ENCODE measurements at places on chromosomes 3 and 15.

DNA sequence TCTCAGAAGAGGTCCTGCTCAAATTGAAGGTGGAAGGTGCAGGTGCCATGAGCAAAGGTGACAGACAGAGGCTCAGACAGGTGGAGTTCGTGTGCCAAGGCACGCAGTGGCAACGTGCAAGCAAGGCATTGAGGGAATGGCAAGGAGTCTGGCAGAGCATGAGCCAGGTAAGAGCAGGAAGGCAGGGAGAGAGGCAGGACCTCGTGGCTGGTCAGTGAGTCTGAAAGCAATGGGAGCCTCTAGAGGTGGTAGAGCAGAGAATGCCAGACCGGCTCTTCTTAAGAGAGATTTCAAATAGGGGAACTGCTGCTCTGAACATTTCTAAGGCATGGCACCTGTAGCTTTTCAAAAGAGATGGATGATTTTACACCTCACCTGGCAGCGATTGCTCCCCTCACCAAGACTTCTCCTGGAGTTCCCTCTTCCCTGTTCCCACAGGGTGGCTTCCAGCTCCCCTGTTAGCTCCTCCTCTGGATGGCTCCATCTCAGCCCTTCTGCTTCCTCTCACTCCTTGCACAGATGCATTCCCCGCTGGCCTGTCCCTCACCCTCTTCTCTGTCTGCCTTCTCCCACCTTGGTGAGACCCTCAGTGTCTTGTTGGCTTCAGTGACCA is 2.7 kb downstream of the MYO5C start:
- no peak for DNase-seq

GRCh38 chr3:139532976-139533375 is 6.6 kb downstream of the RBP1 start:
- DNase-seq, result no peak

GRCh38 chr3:59289831-59290230 is 240.0 kb upstream of the CFAP20DC start:
- no peak for DNase-seq

GRCh38 chr3:151787626-151788025 is 26.3 kb upstream of the AADAC start:
- no peak for DNase-seq

GRCh38 chr3:134885877-134886621 is 91.0 kb downstream of the EPHB1 start:
- no peak for DNase-seq

- DNase-seq, result no peak
These were observed 160.1 kb upstream of the ATP10A start for GRCh38 chr15:26023231-26023630.

DNA sequence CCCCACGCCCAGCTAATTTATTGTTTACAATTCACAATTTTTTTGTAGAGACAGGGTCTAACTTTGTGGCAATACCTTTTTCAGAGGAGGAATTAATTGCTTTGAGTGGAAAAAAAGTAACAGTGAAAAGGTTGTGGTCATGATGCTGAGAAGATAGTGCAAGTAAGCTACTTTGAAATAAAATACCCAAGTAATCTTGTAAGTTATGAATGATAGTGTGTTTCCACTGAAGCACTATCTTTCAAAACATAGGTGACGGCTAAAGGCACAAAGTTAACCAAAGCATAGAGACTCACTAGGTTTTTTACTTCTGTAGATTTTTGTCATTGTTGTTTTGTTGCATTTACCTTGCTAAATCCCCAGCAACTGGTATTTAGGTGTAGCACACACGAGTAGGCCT is 101.2 kb upstream of the C15orf61 start:
- no peak for DNase-seq

DNA sequence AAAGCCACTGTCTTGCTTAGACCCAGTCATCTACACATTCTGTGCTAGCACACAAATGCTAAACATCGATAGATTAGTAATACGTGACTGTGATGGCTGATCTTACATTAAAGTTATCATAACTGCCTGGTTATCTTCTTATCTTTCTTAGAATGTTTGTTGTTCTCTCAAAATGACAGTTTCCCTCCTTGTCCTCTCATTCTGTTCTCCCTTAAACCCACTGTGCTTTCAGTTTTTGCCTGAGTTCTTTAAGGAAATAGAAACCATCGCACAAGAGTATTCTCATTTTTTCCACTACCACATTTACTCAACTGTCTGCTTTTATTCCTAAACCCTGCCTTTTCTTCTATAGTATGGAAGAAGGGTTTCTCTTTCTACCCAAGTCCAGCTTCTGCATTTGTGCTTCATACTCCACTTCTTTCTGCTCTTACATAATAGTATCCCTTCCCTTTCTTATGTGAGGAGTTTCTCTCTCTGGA is 17.1 kb downstream of the STX19 start:
- no peak for DNase-seq

DNA sequence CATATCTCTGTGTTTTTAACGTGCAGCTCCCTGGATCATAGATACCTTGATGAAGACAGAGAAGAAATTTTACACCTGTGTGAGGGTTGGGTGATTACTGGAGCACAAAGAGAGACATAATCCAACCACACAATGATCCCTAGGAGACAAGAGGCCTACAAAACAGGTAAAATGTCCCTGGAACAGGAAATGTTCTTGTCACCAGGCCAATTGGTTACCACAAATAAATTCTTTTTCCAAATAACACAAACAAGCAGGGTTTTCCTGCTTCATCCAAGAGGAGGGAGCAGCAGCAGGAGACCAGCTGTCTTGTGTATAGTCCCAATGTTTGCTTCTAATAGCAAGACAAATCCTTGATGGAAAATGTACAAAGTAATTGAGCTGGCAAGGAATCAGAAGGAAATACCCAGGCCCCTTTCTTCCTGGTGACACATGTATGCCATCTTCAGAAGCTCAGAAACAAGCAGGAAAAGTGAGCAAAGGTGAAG is 1.4 kb downstream of the MGLL start:
- DNase-seq, result peak; percentile 98

GRCh38 chr15:60901647-60902046 is 327.5 kb downstream of the RORA start:
- no peak for DNase-seq

DNA sequence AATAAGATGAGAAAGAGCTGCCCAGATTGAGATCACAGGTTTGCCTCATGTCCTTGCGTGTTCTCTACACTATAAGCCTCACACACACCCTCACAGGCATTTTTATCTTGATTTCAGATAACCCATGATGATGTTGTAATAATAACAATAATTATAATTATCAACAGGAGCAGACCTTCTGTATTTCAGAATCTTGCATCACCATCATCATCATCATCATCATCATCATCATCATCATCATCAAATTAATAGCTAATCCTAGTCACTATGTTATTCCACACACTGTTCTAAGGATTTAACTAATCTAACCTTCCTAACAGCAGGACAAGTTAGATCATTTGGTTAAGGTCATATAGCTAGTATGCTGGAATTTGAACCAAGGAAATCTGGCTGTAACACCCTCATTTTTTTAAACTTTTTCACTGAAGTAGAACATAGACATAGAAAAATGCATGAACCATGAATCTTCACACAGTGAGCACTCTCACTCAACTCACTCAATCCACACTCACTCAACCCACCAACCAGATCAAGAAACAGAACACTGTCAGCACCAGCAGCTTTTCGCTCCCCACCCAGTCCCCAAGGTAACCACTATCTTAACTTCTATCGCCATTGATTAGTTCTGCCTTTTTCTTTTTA is 1.8 kb upstream of the SH2D7 start:
- DNase-seq, result no peak

DNA sequence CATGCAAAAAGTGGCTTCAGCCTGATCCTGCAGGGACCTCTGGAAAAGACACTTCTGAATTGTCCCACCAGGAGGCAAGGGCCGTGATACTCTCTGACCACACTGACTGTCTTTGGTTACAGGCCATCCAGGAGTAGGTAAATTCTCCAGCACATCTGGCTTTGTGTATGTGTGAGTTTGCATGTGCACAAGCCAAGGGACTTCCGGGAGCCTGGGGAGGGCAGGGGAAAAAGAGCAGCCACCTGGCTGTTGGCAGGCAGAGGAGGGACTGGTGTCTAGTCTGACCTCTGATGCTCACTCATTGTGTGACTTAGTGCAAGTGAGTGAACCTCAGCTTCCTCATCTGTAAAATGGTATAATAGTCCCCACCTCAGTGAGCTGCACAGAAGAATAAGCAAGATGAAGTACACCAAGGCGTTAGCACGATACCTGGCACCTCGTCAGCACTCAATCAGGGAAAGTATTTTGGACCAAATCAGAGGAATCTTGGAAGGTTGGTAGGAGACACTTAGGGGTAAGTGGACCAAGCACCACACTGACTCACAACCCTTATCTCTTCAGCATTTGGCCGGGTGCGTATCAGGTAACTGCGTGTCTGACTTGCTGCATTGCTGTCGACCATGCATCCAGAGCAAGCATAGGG is 19.1 kb downstream of the KLHL6 start:
- no peak for DNase-seq

- DNase-seq, result no peak
These were observed 28.7 kb upstream of the TMEM45A start for GRCh38 chr3:100463646-100464155.

- DNase-seq, result no peak
These were observed 11.4 kb downstream of the RSRC1 start for GRCh38 chr3:158121295-158121694.

- DNase-seq, result no peak
These were observed 198.5 kb upstream of the RARB start for GRCh38 chr3:25229586-25229985.

- no peak for DNase-seq
These were observed 17.5 kb downstream of the HDC start for GRCh38 chr15:50247819-50248655.

- no peak for DNase-seq
These were observed 106.2 kb upstream of the PRR20G start for GRCh38 chr3:127394031-127394430.

GRCh38 chr3:51588724-51589123 is 50.2 kb downstream of the RAD54L2 start:
- DNase-seq, result no peak

- peak; percentile 70 for DNase-seq
These were observed 24.3 kb downstream of the NXPE3 start for GRCh38 chr3:101803173-101803782.

DNA sequence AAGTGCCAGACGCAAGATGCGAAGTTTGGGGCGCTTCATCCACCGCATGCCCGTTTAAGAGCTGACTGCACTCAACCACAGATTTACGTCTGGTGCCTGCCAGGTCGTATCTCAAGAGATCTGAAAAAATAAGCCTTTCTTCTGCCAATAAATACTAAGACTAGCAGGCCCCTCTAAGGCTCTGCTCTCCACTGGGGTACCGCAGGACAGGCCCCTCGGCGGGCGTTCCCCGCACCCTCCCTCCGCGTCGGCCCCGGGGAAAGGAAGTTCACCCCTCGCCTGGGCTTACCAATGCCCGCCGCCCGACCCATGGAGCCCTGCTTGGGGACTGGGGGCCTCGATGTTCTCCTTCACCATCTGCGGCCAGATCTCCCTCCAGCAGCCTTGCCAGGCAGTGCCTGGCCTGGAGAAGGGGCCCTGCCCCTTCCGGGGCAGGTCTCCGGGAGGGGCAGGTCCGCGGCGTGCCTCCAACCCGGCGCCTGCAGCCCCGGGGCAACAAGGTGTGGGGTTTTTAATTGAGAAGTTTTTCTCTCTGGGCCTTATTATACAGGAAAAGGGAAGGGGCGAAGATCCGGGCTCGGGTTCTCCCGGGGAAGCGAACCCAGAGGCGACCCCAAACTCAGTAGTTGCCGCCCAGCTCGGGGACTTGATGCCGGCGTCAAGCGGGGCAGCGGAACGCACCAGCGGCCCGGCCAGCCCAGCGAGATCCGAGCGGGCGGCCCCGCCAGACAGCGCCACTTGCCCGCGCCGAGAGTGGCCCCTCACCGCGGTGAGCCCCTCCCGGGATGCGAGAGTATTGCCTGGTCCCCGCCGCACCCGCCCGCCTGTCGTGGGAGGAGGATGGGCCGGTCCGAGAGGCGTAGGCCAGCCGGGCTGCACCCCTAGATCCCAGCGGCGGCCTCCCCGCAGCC is 735 bp downstream of the GOLGA8B start:
- no peak for DNase-seq

- DNase-seq, result no peak
These were observed 155.6 kb upstream of the NR2E3 start for GRCh38 chr15:71654720-71655174.

DNA sequence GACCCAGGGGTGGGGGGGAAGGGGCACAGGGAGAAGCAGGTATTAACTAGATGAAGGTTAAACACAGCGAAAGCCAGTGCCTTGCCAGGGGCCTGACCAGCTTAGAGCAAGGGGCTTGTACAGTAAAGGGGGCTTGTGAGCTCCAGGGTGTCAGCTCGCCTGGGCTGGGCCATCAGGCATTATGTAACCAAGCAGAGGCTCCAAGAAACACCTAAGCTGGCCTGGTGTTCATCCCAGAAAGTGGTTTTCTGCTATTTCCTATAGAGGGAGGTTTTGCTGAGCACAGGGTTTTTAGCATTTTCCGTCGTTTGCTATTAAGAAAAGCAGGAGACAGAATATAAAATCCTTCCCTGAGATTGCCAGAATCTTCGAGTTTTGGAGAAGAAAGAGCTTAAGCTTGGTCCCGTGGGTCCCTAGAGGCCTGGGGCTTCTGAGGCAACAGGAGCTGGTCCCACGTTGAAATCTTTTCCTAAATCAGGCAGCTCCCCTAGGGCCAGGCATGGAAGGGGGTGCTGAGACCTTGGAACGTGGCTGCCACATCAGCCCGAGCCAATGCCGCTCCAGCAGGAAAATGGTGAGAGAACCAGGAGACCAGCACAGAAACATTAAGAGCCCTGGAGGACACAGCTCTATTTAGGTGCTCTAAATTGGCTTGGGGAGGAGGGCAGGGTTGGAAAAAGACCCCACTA is 71.4 kb downstream of the ISG20 start:
- no peak for DNase-seq

DNA sequence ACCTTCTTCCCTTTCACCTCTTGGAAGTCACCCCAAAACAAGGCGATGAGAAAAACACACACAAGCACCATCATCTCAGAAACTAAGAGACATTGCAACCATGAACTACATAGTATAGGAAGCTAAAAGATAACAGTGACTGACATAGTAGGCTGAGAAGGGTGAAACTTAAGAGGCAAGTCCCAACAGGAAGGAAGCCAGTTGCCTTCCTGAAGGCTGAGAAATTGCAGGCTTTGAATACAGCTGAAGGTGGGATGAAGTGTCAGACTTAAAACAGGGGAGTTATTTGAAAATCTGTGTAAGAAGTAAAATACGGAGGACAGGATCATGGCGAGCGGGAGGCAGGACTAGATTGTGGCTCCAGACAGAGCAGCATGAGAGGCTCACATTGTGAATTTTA is 27.8 kb downstream of the SLC27A2 start:
- DNase-seq, result no peak

GRCh38 chr3:49788056-49788455 is 1.7 kb upstream of the IP6K1 start:
- no peak for DNase-seq

GRCh38 chr3:57152151-57153143 is 12.7 kb downstream of the IL17RD start:
- DNase-seq, result no peak

- DNase-seq, result no peak
These were observed 13.3 kb upstream of the ZCWPW2 start for GRCh38 chr3:28335246-28335645.

- DNase-seq, result no peak
These were observed 467.9 kb downstream of the SOX2 start for GRCh38 chr3:182179631-182180030.
